ENCODE measurements at places on chromosomes 16 and 17. TPM values are rescaled to one million over a fixed set of nuclear protein-coding genes. Genes with fewer than 3 reads are reported as not detected.

DNA sequence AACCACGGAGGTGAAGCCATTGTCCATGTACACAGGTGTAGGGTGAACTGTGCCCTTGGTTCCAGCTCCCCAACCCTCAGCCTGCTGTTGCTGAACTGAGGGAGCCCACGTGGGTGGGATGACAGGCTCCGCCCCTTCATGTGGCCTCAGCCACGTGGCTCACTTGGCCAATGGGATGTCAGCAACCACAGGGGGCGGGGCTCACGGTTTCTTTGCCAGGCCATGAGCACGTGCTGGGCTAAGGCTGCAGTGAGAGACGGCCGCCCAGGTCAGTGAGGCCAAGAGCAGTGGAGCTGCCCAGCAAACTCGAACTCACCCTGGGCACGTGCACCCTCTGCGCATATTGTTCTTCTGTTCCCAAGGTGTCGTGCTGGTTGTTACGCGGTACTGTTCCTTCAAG is 282.6 kb downstream of the IRF8 start:
- no peak overlapping the region for H3K27ac ChIP-seq
- no peak overlapping the region for H3K4me3 ChIP-seq
- no peaks in the 10 kb centered on the region for H3K36me3 ChIP-seq

DNA sequence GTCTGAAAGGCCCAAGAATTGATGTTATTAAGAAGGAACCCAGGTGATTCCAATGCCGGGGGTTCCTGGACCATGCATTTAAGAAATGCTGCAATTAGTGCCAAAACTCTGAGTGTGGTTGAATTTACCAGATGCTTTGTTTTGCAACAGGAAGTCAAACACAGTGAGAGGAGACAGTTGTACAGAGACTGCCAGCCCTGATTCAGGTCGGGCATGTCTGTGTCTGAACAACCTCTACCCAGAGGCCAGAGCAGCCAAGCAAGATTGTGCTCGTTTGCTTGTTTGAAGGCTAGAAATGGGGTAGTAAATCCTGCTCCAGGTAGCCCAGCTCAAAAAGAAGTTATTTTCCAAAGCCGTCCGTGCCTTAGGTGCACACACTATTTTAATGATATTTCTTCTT is 412.4 kb upstream of the ERCC4 start:
- H3K27ac ChIP-seq = no peak overlapping the region
- H3K36me3 ChIP-seq = no peaks in the 10 kb centered on the region
- H3K27me3 ChIP-seq = no peaks in the 10 kb centered on the region
- H3K4me1 ChIP-seq = no peaks in the 10 kb centered on the region

SARM1 gene
- 38.8 TPM for total RNA-seq

DNA sequence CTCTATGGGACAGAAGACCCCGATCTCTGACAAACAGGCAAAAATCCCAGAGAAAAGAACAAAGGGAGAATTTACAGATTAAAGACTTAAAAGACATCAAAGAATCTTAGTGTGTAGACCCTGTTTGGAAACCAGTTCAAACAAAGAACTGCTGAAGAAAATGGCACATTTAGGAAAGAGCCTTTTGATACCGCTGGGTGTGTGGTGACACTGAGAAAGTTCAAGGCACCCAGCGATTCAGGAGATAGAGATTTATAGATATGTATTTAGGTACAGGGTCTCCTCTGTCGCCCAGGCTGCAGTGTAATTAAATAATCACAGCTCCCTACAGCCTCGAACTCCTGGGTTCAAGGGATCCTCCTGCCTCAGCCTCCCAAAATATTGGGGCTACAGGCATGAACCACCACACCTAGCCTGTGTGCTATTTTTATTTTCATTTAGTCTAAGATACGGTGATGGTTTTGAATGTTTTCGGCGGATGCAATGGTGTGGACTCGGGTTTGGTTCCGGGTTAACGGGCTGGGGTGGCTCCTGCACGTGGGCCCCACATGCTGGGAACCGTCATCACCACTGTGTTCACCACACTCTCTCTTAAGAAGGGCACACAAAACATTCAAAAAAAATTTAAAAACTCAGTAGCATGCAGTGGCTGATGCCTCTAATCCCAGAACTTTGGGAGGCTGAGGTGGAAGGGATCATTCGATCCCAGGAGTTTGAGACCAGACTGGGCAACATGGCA is 114.0 kb downstream of the ZNF778 start:
- DNase-seq = peak; percentile 35
- H3K4me3 ChIP-seq = no peak overlapping the region
- peaks cover 14% of the 10 kb centered on the region for H3K36me3 ChIP-seq
- H3K4me1 ChIP-seq = peaks cover 42% of the 10 kb centered on the region
- no peaks in the 10 kb centered on the region for H3K27me3 ChIP-seq

TMEM100 gene
- total RNA-seq = not detected

GRCh38 chr16:88066680-88067529 is 115.7 kb downstream of the BANP start:
- no peak overlapping the region for H3K4me3 ChIP-seq
- H3K27me3 ChIP-seq = no peaks in the 10 kb centered on the region
- no peaks in the 10 kb centered on the region for H3K4me1 ChIP-seq
- DNase-seq = no peak
- peaks cover 49% of the 10 kb centered on the region for H3K36me3 ChIP-seq

DNA sequence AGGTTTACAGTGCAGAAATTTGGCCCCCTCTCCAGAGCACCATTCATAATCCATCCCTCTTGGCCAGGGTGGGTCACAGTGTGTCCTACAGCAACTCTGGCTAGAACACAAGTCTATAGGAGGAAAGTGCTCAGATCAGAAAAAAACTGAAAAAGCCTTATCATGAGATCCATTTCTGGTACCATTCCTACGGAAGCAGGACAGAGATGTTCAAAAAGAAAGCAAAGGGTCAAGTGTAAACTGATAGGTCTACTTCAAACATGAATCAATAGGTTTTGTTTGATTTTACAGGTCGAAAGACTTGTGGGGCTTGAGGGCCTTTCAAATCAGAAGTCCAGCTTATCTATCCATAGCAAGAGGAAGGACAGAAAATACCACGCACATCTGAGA is 326.4 kb downstream of the SOX9 start:
- H3K4me1 ChIP-seq = no peaks in the 10 kb centered on the region
- peaks cover 4% of the 10 kb centered on the region for H3K27me3 ChIP-seq
- DNase-seq = no peak
- no peak overlapping the region for H3K27ac ChIP-seq
- H3K4me3 ChIP-seq = no peak overlapping the region

SPATA22 gene
- not detected for total RNA-seq

GRCh38 chr17:78888941-78889518 is 14.0 kb downstream of the CEP295NL start:
- H3K4me3 ChIP-seq = no peak overlapping the region
- H3K4me1 ChIP-seq = peaks cover 44% of the 10 kb centered on the region
- peaks cover 5% of the 10 kb centered on the region for H3K36me3 ChIP-seq
- no peak for DNase-seq

DNA sequence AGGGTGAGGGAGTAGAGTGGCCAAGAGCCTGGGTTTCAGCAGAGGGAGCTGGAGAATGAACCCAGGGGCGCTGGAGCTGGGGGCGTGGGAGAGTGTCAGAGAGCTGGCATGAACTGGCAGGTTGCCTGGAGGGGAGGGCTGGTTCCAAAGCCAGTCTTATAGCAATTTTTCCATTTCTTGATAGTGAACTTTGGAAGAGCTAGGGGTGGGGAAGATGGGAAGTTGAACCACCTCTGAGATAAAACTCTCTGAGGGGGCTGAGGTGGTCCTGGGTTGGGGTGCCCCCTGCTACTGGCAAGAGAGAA is 36.9 kb downstream of the ADGRG5 start:
- no peaks in the 10 kb centered on the region for H3K27me3 ChIP-seq
- peak overlapping the region; percentile 63 for H3K27ac ChIP-seq
- peaks cover 9% of the 10 kb centered on the region for H3K4me1 ChIP-seq
- no peaks in the 10 kb centered on the region for H3K36me3 ChIP-seq

DNA sequence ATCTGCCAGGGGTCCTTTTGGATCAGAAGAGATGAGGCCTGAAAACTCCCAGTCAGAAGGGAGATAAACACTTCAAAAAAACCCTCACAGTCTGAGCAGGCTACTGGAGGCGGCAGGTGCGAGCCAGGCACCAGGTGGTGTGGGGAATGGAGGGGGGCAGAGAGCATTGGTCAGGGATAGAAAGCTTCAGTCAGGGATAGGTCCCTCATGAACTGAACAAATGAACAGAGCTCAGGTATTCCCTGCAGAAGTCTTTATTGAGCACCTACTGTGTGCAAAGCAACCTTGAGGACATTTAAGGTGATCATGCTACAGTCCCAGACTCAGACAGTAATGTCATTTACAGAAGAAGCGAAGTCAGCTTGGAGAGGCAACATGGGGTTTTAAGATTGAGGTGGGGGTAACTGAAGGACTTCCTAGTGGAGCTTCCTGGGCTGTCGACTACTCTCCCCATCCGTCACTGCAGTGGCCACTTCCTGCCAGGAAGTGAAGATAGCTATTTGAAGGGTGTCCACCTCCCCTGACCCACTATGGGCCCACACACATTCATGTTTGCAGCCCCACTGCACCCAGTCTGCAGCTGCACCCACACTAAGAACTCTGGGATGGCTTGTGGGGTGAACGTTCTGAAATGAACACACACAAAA is 3.2 kb downstream of the KIFC3 start:
- DNase-seq = no peak
- H3K27me3 ChIP-seq = no peaks in the 10 kb centered on the region
- no peaks in the 10 kb centered on the region for H3K36me3 ChIP-seq
- no peak overlapping the region for H3K4me3 ChIP-seq
- no peak overlapping the region for H3K27ac ChIP-seq

- H3K36me3 ChIP-seq = no peaks in the 10 kb centered on the region
- H3K4me1 ChIP-seq = no peaks in the 10 kb centered on the region
- peaks cover 14% of the 10 kb centered on the region for H3K27me3 ChIP-seq
- no peak overlapping the region for H3K27ac ChIP-seq
These were observed 3.3 kb upstream of the CACNG5 start for GRCh38 chr17:66831383-66832210.

GRCh38 chr16:81830845-81831540 is 51.9 kb downstream of the PLCG2 start:
- H3K27ac ChIP-seq = peak overlapping the region; percentile 31
- no peak overlapping the region for H3K4me3 ChIP-seq
- DNase-seq = no peak
- peaks cover 5% of the 10 kb centered on the region for H3K4me1 ChIP-seq

GRCh38 chr16:57007530-57007929 is 18.2 kb downstream of the NLRC5 start:
- no peak overlapping the region for H3K4me3 ChIP-seq
- no peak for DNase-seq
- H3K27ac ChIP-seq = peak overlapping the region; percentile 32

DNA sequence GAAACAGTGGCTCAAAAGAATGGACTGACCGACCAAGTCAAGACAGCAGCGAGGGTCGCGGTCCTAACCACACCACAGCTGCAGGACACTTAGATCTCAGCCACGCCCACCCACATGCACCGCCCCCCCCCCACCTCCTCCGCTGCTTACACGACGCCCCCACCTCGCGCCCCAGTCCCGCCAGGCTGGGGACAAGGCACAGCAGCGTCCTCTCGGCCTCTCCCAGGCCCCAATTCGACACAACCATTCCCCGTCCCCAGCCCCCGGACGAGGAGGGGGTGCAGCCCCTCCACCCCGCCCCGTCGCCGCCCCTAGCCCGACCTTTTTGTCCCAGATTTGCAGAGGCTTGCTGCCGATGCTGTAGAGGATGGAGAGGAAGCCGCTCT is 477 bp downstream of the CFAP20 start:
- no peaks in the 10 kb centered on the region for H3K36me3 ChIP-seq
- no peaks in the 10 kb centered on the region for H3K27me3 ChIP-seq

SLC38A8 gene
- total RNA-seq = not detected

DNA sequence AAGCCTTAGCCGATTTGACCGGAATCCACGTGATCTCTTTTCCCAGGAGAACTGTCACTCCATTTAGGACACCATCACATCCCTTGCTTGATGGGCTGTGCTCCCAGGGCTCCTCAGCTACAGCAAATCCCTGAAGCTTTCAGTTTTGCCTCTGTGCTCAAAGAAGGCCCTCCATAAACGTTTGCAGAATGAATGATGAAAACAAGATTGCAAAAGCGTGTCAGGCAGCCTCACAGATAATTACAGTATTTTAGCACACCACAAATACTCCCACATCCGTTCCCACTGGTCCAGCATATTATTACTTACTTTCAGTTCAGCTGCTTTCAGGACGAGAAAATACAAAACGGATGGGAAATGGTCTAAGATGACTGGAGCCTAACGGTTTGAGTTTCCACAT is 84.6 kb downstream of the USP31 start:
- H3K36me3 ChIP-seq = peaks cover 14% of the 10 kb centered on the region
- no peak overlapping the region for H3K27ac ChIP-seq
- no peaks in the 10 kb centered on the region for H3K4me1 ChIP-seq
- H3K4me3 ChIP-seq = no peak overlapping the region
- no peak for DNase-seq

DNA sequence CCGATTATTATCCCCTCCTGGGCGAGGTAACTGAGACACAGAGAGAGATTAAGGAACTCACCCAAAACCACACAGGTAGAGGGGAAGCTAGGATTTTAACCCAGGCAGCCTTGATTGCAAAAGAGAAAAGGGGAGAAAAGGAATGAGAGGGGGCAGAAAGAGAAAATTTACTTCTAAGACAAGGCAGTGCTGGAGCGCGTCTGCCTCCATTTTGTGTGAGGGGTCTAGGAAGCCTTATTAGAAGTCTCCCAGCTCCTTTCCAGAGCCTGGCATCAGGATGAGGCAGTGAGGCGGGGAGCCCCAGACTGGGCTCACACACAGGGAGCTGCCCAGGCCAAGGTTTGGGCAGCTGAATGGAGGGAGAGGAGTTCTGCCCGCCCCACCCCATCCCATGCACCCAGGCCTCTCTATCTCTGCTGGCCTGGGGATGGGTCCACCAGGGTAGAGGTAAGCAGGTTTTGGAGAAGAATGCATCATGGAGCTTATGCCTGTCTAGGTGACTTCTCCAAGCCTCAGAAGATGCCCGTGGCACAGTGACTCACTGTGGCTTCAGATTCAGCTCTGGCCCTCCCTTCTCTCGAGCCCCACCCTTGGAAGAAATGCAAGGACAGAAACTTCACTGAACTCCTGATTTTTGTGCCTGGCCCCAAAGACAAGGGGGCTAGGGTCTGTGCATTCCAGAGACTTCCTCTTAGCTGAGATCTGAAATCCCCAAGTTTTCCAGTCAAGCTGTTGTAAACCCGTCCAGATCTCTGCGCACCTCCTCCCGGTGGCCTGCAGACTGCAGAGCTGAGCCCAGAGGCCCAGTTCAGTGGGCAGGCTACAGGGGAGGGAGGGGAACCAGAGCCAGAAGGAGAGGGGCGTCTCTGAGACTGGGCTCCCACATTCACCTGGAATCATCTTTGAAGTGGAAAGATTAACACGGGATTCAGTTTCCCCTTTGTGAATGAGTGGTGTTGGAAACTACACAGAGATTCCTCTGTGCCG is 95.1 kb upstream of the CDH5 start:
- no peaks in the 10 kb centered on the region for H3K27me3 ChIP-seq
- H3K36me3 ChIP-seq = no peaks in the 10 kb centered on the region
- H3K4me3 ChIP-seq = no peak overlapping the region
- no peaks in the 10 kb centered on the region for H3K4me1 ChIP-seq
- DNase-seq = no peak

ZG16 gene
- total RNA-seq = not detected

DNA sequence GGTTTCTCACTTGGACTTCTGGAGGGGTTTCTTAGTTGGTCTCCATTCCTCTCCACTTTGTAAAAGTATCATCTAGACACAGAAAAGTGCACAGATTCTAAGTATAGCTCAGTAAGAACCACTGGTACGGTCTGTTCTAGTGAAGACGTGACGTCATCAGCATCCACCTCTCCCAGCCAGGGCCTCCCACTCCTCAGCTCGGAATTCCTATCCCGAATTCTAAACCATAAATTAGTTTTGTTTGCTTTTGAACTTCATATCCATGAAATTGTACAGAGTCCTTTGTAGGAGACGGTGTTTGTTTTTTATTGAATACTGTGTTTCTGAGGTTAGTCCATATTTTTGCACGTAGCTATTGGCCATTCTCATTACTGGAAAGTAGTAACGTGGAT is 25.5 kb downstream of the FOXK2 start:
- H3K4me3 ChIP-seq = no peak overlapping the region
- H3K36me3 ChIP-seq = no peaks in the 10 kb centered on the region
- H3K27ac ChIP-seq = no peak overlapping the region
- no peaks in the 10 kb centered on the region for H3K4me1 ChIP-seq
- H3K27me3 ChIP-seq = no peaks in the 10 kb centered on the region
